NCI-H1930 (cell line): ENCODE measurements at places on chromosomes 3 and 15.
A peak's percentile ranks its signal among the peaks of the same experiment; 100 is the strongest.

DNA sequence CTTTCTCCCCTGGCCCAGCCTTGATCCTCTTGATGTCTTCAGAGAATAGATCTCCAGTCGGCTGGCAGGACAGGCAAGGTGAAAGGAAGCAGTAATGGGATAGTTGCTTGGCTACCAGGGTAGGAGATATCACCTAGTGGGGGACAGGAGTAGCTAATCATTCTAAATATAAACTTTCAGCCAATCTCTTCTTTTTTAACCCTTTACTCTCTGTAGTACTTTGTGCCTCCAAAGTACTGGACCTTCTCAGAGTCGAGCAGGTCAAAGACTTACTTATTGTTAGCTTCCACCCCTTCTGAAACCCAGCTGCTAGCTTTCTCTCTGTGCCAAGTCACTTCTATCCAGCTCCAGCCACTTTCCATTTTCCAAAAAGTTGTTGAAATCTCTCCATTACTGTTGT is 43.4 kb upstream of the FILIP1L start:
- no peak for DNase-seq

DNA sequence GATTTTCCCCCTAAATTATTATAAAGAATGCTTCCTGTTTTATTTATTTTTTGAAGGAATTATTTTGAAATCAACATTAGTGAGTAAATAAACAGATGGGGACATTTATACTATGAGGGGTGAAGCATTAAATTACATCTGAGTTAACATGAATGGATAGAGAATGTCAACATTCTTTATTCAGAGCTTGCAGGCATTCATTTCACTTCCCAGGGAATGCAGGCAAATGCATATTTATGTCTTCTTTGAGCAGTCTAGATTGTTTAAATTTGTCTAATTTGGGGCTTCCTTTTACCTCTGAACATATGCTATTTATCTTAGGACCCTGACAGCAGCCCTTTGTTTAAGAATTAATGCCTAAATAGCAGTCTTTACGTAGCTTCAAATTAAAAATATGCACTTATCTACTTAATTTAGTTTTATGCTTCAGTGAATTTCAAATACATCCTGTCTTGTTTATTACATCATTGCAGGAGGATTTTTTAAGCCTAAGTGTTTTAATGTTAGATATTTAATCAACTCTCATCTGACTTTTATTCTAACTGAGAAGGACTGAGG is 630.5 kb upstream of the LMCD1 start:
- DNase-seq, result no peak

DNA sequence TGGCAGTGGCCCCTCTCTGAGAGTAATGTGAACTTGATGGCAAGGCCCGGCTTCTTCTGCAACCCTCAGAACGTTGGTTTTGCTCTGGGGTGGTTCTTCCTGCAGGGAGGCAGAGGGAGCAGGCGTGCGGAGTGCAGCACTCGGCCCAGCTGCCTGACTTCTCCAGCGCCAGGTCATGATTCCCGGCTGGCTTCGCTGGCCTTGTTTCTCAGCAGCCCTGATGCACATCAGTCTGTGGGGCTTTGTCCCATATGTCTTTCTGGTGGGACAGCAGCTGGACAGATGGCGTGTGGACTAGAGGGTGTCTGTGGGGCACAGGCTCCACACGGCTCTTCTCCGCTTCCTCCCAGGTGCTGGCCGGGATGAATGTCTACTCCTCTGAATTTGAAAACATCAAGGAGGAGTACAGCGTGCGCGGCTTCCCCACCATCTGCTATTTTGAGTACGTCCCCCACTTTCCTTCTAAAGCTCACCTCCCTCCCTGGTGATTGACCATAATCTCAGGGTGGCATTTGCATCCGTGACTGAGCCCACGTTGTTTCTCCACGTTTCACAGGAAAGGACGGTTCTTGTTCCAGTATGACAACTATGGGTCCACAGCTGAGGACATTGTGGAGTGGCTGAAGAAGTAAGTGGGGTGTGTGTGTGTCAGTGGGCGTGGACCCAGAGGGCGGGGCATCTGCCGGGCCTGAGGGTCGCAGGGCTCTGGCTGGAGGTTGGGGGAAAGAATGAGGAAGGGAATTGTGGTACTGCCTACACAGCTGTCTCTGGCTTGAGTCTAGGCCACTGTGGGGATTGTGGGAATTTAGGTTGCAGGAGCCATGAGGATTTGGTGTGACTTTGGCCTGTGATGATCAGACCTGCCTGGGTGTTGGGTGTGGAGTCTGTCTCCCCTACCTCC is 57.1 kb downstream of the PDIA5 start:
- no peak for DNase-seq

DNA sequence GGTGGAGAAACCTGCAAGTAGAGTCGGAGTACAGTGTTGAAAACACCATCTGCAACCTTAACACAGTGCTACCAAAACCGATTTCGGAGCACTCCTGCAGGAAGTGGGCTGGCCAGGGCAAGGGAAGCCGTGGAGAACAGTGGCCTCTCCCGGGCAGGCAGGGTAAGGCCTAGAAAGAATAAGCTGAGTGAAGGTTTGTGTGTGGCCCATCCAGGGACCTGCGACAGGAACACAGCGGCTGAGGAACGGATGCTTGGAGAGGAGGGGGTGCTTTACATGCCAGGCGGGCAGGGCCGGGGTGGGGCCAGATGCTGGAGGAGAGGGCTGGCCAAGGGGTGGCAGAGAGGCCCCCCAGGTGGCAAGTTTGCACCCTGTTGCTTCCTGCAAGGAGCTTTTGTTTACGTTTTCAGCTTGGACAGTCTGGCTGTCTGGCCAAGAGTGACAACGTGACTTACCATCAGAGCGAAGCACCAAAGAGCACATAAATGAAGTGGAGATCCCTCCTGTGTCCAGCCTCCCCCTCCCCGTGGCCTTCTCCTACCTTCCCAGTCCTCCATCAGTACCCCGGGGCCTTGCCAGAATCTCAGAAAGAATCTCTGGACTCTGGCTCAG is 156.5 kb downstream of the PGPEP1L start:
- DNase-seq, result peak; percentile 46

DNA sequence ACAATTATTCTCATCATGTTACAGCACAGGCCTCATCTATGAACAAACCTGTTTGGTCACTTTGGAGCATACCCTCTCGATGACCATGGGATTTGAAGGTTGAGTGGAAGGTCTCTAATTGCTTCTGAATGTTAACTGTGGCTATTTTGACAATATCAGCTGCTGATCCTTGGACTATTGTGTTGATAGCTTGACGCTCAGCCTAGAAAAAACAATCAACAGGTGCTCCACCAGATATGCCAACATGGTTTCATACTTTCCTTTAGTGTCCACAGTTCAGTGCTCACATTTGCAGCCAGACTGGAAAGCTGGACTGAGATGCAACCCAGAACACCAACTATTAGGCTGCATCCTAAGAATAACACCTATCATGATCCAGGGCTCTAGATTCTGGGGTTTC is 109.7 kb downstream of the POLQ start:
- DNase-seq, result no peak

DNA sequence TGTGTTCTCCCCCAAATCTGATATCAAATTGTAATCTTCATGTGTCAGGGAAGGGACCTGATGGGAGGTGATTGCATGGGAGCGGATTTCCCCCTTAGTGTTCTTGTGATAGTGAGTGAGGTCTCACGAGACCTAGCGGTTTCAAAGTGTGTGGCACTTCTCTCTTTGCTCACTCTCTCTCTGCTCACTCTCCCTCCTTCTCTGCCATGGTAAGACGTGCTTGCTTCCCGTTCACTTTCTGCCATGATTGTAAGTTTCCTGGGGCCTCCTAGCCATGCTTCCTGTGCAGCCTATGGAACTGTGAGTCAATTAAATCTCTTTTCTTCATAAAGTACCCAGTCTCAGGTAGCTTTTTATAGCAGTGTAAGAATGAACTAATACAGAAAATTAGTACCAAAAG is 30.6 kb upstream of the OR5H6 start:
- no peak for DNase-seq

- DNase-seq, result no peak
Measured at GRCh38 chr3:152021951-152022461, 148.6 kb downstream of the SUCNR1 start.

- no peak for DNase-seq
Measured at GRCh38 chr15:33068007-33068481, 126.5 kb downstream of the FMN1 start.

GRCh38 chr15:81492331-81492968 is 118.4 kb upstream of the TMC3 start:
- DNase-seq, result no peak

DNA sequence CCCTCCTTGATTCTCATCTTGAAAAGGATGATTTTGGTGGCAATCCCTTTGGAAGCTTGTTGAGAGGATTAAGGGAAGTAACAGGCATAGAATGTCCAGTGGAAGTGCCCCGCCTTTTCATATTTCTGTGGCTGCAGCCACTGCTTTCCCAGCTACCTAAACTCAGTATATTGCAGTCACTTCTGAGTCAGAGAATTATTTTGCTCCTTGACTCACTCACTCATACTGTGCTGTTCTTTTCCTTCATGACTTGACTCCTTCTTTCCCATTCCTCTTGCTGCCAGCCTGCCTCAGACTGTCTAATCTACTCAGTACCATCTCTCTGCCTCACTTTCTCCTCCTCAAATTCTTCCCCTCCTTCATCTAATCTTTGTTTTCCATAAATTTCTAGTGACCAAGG is 26.5 kb upstream of the POLR2M start:
- no peak for DNase-seq

GRCh38 chr3:196518966-196519717 is 4.0 kb upstream of the SMCO1 start:
- DNase-seq, result peak; percentile 45

DNA sequence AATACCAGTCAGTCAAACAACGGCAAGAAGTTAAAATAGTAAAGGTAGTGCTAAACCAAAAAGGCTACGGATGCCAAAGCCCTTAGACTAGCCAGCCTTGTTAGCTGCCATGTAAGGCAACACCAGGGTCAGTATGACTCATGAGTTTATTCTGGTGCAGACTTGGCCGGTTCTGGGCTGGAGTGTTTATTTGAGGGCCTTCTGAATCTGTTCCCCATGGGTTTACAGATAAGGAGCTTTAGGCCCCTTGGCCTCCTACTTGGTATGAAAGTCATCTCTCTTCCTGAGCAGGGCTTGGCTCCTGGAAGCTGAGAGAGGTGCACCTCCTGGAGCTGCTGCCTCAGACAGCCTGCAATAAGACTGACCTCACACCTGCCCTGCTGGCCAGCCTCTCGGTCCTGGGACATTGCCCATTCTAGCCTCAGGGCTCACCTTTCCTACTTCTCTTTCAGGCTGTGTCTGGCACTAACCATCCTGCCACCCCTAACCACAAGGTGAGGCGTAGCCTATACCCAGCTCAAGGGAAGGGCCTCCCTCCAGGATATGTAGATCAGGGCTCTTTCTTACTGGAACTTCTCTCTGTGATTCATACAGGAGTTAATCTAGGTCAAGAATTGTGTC is 10.4 kb upstream of the RTP1 start:
- no peak for DNase-seq

DNA sequence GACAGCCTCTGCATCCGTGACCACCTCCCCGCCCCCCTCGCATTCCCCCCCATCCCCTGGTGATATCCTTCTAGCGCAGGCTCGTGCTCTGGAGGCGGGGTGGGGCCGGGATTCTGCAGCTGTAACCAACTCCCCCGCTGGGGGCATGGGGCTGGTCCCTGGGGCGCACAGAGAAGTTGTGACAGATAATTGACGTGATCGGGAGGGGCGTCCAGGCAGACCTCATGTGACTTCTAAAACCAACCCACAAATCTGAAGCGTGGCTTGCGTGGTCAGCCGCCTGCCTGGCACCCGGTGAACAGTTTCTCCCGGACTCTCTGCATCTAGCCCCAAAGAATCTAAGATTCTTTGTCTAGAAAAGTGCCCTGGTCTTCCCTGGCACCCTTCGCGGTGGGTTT is 100.6 kb upstream of the IGF1R start:
- no peak for DNase-seq

- no peak for DNase-seq
Measured at GRCh38 chr3:195102609-195103467, 168.1 kb downstream of the XXYLT1 start.

GRCh38 chr15:75051191-75051608 is 27.8 kb downstream of the PPCDC start:
- no peak for DNase-seq

DNA sequence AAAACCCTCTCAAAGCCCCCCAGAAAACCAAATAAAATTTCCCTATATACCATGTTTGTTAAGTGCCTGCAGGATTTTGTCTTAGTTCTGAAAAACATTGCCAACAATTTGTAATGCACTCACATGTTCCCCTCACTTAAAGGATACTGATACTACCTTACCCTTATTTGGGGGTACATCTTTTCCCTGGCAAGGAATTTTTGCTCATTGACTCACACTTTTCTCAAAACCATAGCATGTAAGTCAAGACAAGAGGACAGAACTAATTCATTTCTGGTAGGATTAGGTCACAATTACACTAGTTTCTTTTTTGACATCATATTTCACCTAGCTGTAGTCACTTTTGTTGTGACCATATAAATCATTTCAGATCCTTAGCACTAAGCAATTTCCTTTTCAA is 222.2 kb downstream of the THRB start:
- DNase-seq, result no peak

GRCh38 chr3:138781012-138781470 is 53.7 kb downstream of the PIK3CB start:
- DNase-seq, result no peak

GRCh38 chr3:74436184-74436583 is 178.3 kb downstream of the CNTN3 start:
- DNase-seq, result no peak

GRCh38 chr15:69012761-69013364 is 1.6 kb upstream of the NOX5 start:
- no peak for DNase-seq

GRCh38 chr3:146468671-146469149 is 651 bp downstream of the PLSCR2 start:
- DNase-seq, result no peak

GRCh38 chr3:42601896-42602581 is 1.6 kb downstream of the NKTR start:
- no peak for DNase-seq

- DNase-seq, result no peak
Measured at GRCh38 chr3:56012721-56013120, 455.5 kb downstream of the ERC2 start.

DNA sequence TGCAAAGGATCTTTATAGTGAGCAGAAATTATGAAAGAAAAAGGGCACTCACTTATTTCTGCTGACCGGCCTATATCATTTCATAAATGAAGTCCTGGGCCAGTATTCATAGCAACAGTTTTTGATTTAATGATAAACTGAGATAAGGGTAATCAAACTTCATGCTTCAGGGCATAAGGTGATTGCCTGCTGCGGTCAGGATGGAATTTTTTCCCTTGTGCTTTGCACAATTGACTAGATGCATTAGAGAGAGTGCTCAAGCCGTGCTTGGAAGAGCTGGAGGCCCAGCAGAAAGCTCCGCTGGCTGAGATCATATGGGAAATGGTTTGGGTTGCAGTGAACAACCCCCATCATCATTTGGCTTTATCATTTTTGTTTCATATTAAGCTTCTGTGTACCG is 10.4 kb downstream of the SEMA6D start:
- no peak for DNase-seq

DNA sequence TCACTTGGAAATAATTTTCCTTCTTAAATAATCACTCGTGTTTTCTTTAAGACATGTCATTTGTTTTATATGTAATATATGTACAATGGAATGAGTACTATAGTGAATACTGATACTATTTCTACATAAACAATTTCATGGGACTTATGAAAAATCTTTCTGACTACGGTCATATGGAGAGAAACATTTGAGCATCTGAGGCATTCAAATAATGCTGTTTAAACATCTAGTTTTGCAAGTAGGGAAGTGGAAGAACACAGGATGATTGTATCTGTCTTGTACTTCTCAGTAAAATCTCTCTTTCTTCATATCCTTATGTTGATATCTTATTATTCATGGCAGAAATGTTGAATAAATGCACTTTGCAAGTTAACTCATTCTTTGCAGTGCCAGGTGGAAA is 599.5 kb upstream of the KCNMB2 start:
- no peak for DNase-seq

GRCh38 chr15:31563001-31563400 is 236.4 kb downstream of the KLF13 start:
- DNase-seq, result no peak
